NCI-H146 (cell line): ENCODE measurements at places on chromosomes 13 and 19.

DNA sequence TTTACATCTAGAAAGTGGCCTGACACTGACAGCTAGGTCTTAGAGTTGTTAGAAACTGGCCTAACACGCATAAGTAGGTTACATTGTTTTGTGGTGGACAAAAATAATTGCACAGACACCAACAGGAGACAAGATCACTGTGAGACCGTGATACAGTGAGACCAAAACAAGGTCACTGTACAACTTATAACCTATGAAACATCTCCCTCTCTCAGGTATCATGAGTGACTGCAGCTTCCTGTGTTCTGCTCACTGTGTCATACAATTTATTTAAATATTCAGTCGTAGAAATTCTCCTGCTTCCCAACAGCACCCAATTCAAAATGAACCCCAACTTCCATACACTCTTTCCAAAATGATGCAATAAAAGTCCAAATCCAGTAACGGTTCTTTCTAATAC is 2165.2 kb downstream of the PCDH9 start:
- peak; percentile 20 for DNase-seq

DNA sequence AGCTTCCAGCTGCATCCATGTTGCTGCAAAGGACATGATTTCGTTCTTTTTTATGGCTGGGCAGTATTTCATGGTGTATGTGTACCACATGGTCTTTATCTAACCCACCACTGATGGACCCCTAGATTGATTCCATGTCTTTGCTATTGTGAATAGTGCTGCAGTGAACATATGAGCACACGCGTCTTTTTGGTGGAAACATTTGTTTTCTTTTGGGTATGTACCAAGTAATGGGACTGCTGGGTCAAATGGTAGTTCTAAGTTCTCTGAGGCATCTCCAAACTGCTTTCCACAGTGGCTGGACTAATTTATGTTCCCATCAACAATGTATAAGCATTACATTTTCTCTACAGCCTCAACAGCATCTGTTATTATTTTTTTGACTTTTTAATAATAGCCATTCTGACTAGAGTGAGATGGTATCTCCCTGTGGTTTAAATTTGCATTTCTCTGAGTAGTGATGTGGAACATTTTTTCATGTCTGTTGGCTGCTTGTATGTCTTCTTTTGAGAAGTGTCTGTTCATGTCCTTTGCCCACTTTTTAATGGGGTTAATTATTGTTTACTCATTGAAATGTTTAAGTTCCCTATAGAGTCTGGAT is 6.8 kb upstream of the UBE2L5 start:
- no peak for DNase-seq

DNA sequence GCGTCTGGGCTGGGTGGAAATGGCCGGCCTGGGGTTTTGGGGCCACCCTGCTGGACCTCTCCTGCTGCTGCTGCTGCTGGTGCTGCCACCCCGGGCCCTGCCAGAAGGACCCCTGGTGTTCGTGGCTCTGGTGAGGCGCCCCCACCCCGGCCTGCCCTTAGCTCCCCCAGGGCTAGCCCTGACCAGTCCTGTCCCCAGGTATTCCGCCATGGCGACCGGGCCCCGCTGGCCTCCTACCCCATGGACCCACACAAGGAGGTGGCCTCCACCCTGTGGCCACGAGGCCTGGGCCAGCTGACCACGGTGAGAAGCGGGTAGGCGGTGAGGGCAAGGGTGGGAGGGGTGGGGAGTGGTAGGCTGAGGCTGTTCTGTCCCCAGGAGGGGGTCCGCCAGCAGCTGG is at the start of gene ACP4:
Gene ACP4 (plus strand): TSS at position 20 of the 400 bp plus-strand sequence. CDS start 0 bp downstream, at position 20.
- DNase-seq: no peak

- DNase-seq: peak; percentile 43
These were observed 1.2 kb upstream of the KLF16 start for GRCh38 chr19:1864480-1865171.

DNA sequence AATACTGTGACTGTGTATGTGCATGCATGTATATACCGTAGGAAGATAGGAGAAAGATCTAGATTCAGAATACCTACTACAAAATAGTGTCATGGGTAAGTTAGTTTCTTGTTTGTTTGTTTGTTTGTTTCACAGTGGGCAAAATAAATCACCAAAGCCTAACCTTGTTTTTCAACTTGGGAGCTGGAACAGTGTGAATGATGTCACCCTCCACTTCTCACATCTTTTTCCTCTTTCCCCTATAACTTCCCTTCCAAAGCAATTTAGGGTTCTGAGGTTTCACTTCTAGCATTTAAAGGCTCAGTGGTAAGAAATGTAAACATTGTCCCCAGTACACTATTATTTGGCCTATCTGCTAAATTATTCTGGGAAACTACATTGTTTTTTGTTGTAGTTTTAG is 5.4 kb downstream of the KCTD4 start:
- no peak for DNase-seq

DNA sequence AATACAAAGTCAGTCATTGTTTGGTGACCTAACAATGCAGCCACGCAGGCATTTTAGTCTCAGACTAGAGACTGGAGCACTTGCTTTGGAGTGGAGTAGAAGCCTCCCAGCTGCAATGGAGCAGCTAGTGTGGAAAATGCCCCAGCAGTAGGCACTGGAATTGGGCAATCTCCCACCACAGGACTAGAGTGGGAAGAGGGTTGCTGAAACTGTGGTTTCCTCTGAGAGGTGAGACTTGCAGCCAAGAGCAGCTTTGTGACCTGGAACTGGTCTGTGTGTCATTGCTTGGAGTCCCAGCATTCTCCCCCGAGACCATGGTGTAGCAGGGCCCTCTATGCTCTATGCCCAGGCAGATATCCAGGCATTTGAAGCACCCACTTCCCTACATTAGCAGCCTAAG is 556.3 kb downstream of the UQCRFS1 start:
- no peak for DNase-seq

DNA sequence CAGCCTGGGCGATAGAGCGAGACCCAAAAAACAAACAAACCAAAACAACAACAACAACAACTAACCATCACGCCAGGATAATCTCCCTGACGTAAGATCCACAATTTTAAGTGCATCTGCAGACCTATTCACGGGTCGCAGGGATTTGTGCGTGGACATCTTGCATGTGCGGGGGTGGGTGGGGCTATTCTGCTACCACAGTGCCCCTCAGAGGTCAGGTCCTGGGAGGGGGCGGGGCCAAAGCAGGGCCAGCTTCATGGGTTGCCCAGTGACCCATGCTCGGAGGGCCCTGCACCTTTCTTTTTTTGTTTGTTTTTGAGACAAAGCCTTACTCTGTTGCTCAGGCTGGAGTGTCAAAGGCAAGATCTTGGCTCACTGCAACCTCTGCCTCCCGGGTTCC is 2.6 kb upstream of the CDC42EP5 start:
- DNase-seq: no peak

- DNase-seq: no peak
These were observed 219.5 kb downstream of the TEX29 start for GRCh38 chr13:111539791-111540446.

DNA sequence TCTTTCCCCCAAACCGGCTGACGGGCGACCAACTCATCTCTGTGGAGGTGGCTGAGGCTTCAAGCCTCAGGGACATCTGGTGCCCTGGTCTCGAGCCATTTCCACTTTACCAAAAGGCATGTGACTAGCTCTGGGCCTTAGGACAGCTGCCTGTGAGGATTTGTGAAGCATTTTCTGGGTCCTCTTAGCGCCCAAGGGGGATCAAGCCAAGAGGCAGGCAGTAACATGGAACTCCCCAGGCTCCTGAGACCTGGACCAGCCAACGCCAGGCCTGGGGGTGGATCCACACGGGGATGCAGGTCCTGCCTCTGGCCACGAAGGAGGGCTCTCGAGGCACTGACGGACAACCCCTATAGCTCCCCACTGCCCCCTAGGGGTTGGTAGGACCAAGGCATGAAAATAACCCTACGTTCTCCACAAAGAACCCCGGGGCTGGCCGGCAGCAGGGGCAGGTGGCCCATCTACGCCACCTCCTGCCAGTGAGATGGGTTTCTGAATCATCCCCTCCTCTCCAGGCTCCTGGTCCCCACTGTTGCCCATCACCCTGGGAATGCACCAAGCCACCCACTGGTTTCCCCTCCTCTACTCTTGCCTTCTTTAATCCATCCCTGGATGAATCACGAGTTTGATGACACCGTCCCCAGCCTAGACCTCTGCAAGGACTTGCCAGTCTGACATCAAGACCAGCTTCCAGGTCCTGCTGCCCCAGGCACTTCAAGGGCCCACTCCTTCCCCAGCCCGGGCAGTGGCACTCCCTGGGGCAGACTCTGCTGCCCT is 7.0 kb upstream of the MYDGF start:
- DNase-seq: peak; percentile 34

GRCh38 chr19:29890392-29890791 is 51.6 kb upstream of the URI1 start:
- DNase-seq: no peak

- no peak for DNase-seq
These were observed 77.4 kb upstream of the GPR12 start for GRCh38 chr13:26837997-26838396.
